Daoy (cell line): ENCODE measurements at places on chromosomes 3 and 15. TPM values are rescaled to one million over a fixed set of nuclear protein-coding genes. Genes with fewer than 3 reads are reported as not detected.
A peak's percentile ranks its signal among the peaks of the same experiment; 100 is the strongest.

Gene SLC24A5
- not detected in 2 replicates for total RNA-seq

GRCh38 chr15:101084801-101085200, 165.6 kb downstream of the LRRK1 start:
- no peak for DNase-seq

- no peak for DNase-seq
Measured at GRCh38 chr3:178561239-178561638, 25.0 kb downstream of the KCNMB2 start.

- no peak for DNase-seq
Measured at GRCh38 chr3:18891641-18892040, 256.7 kb upstream of the KCNH8 start.

Gene MELTF
- total RNA-seq, result 1.3 and 1.8 TPM in 2 replicates

GRCh38 chr3:73499787-73500186, 125.0 kb downstream of the PDZRN3 start:
- peak; percentile 51 for DNase-seq

DNA sequence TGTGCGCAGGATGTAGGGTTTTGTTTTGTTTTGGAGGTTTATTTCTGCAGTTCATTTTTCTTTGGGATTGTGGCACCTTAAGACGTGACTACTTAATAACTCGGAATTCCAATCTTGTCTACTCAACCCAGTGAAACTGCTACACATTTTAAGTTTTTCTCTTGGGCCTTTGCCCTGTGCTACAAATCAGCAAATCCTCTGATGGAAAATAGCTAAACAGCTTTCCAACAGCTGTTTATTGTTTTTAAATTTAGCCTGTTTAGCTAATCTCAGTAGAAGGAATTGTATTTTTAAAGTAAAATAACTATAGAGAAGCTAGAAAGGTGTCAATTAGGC, 48.4 kb downstream of the OPA1 start:
- no peak for DNase-seq

- DNase-seq, result no peak
Measured at GRCh38 chr3:71456156-71456555, 127.4 kb downstream of the FOXP1 start.

Gene FGF12
- total RNA-seq, result 0.69 and 2.0 TPM in 2 replicates

GRCh38 chr3:185070491-185071286, 82.2 kb downstream of the C3orf70 start:
- DNase-seq, result peak; percentile 54

DNA sequence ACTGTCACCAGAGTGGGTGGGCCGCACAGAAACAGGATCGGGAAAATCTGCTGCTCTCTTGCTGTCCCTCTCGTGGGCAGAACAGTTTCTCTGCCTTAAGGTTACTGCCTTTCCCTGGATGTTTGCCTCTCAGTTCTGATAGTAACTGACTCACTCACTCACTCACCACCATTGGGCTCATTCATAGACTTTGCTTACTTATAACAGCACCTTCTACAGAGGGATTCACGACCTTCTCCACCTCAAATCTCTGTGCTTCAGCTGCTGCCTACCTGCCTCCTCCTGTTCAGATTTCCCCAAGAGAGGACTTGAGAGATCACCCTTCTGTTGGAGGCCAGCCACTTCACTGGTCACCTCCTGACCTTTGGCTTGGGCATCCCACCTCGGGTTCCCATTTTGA, 147.7 kb upstream of the ICE2 start:
- DNase-seq, result peak; percentile 9

DNA sequence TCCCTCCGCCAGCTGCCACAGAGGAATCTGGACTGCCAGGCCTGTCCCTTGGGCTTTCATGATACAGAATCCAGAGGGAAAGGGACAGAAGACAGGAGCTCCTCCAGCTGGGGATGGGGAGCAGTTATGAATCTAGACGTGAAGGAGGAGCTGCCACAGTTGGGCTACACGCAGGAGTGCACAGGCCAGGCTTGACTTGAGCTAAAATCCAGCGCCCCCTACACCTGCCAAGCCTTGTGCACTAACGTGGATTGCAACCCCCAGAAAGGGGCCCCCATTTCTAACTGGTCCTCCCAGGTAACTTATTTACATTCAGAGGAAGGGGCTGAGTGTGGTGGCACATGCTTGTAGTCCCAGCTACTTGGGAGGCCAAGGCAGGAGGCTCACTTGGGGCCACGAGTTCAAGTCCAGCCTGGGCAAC, 14.3 kb downstream of the KLHL6 start:
- no peak for DNase-seq

DNA sequence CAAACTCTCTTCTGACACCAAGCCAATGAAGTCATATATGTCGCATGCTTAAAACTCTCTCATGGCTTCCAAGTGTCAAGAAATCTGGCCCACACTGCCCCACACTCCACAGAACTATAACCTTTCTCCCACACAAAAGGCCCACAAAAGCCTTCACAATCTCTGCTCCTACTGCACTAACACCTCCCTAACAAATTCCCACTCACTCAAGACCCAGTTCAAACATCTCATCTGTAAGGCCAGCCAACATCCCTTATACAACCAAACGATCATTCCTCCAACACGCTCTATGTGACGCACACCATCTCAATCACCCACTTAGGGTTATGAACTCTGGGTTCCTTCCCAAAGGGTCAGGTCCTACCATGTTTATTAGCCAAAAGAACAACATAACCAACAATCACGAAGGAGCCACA, 13.5 kb downstream of the TBC1D2B start:
- no peak for DNase-seq

- peak; percentile 81 for DNase-seq
Measured at GRCh38 chr3:139299261-139300132, 44.3 kb upstream of the MRPS22 start.

DNA sequence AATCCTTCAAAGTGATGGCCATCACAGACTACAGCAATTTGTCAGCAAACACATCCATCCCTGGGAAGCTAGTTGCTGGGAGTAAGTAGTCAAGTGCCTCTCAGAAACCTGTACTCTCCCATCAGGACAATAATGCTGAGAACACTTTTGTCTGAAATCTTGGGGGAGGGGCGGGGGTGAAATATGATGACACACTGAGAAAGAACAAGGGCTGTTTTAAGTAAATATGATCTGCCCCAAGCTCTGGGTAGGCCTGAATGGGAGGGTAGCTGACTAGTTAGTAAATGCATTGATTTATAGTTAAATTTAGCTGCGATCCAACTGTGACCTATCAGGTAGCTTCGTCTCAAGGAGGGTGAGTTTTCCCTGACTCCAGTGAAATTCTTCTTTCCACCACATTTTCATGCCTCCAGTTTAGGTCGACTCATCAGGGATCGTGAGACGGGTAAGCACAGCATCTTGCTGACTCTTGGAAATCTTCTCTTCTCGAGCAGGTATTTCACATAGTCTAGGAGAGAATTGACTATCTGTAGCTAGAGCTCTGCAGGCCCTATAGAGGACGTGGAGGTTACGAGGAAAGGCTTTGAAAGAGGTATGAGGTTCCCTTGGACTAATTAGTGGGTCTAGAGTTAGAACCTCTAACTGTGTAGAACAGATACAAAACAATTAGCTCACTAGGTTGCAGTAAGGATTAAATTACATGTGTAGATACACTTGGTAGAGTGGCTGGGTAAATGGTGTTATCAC, 213.4 kb upstream of the SLC2A2 start:
- DNase-seq, result no peak
